ENCODE measurements at places on chromosomes 4 and X.

DNA sequence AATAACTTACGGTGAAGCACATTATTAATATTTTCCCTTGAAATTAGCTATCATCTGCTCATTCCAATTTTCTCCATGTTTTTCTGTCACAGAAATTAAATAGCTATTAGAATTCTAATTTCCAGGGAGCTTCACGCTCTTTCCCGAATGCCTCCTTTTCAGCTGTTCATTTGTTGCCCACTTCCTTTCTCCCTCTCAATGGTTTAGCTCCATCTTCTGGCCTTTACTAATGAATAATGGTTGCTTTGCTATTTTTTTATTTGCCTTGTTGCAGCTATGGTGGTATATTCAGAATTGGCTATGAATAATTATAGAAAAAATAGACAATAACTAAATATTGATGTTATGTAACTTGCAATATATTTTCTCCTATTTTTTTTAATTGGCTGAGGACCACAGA lies 70.5 kb downstream of the GRIA2 start:
- DNase-seq, result no peak

GRCh38 chr4:168884251-168885124 lies 125.6 kb downstream of the CBR4 start:
- DNase-seq, result no peak

DNA sequence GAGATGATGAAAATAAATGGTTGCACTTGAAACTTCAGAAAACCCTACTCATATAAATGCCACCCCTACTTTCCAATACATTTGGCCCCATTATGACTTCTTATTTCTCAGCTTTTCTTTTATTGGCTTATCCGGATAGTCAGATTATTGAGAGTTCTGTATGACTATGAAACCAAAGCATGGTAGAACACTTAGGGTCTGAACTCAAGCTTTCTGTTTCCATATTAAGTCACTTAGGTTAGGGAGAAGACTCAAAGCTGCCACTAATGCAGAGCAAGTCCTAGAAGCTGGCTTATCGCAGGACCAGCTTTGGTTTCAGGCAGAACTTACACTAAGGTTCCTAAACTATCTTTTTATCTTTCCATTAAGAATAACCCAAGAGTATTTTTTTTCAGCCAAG lies 229.9 kb upstream of the CPEB2 start:
- DNase-seq, result no peak

DNA sequence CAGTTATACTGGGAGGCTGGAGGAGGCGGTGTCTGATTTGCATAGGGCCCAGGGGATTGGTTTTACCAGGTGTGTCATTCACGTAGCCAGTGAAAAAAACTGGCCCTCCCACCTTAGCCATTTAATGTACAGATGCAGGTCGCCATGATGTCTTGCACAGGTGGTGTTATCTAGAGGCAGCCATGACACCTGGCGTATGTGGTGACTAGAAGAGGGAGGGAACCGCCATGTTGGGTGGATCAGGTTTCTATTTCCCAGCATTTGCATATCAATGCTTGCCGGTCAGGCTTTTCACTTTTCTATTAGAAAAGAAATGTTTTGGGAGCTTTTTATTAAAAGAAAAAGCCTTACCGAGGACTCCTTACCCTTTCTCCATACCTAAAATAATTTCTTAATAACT lies 523.4 kb downstream of the ADGRL3 start:
- DNase-seq, result no peak

- no peak for DNase-seq
Observed at GRCh38 chr4:7785017-7785416, 154.6 kb downstream of the AFAP1 start.

- no peak for DNase-seq
Observed at GRCh38 chr4:179001918-179002317, 1559.7 kb upstream of the AGA start.

DNA sequence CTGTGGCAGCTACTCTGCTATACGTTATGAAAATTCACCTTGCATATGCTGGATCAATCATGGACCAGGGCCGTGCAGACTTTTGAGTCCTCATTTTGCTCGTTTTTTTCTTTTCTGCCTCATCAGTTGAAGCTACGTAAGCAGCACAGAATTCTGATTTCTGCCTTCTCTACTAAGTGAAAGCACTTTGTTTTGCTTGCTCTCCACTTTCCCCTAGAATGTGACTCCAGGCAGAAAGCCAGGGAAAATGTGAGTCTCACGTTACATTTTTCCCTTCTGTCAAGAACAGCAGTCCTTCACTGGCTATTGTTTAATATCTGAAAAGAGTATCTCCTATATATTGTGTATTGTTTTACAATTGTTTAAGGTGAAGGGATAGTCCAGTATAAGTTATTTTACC lies 1840.1 kb downstream of the PCDH7 start:
- DNase-seq, result peak; percentile 35

DNA sequence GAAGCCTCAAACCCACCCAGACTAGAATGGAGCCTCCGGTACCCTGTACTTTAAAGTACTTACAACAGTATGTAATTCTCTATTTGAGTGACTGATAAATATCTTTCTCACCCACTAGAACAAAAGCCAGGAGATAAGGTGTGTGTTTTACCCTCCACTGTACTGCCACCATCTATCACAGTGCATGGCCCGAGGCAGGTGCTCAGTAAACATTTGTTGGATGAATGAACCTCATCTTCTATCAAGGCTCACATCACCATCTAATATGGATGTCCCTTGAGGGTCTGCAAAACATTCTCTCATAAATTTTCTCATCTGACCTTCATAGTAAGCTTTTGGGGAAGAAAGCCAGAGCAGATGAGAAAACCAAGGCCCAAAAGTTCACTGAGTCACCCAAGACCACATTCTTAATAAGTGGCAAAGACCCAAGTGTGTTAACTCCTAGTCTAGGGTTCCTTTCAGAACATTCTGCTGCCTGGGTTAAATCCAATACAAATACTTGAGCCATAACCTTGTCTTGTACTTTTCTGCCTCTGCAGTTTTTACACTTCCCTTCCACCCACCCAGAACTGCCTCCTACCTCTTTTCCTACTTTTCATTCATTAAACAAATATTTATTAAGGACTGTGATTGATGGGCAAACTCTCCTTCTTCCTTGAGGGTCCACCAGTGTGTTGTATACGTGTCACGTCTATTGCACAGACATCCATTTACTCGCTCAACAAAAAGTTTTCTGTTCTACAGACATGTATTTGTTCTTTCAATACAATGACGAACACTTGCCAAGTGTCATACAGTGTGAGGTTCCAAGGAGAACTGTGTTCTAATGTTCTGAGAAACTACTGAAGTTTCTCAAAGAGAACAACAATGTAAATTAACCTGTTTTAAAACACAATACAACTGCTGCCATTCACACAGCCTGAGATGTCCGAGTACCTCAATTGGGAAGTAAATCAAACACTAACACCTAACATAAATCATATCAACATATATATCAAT lies 35.7 kb downstream of the APBB2 start:
- no peak for DNase-seq

DNA sequence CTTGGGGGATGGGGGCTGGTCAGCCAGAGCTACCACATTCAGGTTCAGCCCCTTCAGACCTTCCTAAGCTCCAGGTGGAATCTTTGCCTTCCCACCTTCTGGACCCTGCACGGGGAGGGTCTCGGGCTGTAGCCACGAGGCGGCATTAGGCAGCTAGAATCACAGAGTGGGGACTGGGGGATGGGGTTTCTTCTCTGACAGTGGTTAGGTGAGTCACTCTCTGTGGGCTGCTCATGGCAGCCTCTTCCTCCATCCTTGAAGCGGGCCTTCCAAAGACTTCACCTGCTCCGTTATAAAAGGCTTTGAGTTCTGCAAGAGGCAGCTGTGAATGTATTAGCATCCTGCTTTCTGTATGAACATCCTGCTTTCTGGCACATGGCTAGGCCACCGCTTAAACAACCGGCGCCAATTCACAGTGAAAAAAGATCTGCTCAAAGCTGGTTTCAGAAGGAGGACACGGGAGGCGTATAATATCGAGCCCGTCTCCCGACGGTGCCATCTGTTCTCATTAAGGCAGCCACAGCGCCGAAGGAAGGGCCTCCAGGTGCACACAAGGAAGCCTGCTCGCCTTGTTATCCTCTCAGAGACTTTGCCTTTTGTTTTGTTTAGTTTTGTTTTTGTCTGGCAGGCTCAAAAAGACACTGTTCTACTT lies 74.3 kb upstream of the IGFBP7 start:
- DNase-seq, result no peak

GRCh38 chr4:84582302-84582987 lies 482 bp upstream of the CDS1 start:
- peak; percentile 1 for DNase-seq

- DNase-seq, result no peak
Observed at GRCh38 chrX:44621078-44621477, 78.4 kb upstream of the FUNDC1 start.

GRCh38 chr4:13905543-13905942 lies 278.0 kb upstream of the BOD1L1 start:
- no peak for DNase-seq

DNA sequence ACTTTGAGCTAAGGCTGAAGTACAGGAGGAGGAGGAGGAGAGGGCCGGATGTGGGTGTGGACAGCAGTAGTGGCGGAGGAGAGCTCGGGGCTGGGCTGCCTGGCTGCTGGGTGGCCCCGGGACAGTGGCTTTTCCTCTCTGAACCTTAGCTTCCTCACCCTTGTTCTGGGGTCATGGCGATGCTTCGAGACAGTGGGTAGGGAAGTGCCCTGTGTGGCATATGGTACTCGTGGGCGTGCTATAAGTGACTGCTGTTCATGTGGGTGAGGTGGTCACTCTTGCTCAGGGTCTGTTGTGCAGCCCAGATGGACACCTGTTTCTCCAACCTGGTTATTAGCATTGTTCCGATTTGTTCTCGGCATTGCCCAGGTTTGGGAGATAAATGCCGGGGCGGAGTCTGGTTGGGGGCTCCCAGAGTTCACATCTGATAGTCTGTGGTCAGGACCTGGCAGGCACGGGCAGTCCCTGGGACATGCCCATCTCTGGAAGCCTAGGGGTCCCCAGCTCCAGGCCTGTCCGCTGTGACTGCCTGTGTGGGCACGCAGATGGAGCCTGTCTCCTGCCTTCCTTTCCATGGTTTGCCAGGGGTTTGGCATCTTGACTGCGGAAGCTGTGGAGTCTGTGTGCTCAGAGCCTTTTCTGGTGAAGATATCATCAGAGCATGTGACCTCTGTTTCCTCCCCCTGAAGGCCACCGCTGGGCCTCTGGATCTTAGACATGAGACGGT lies 4.9 kb upstream of the CPZ start:
- DNase-seq, result no peak

GRCh38 chr4:70849291-70849690 lies 9.6 kb upstream of the GRSF1 start:
- DNase-seq, result no peak

DNA sequence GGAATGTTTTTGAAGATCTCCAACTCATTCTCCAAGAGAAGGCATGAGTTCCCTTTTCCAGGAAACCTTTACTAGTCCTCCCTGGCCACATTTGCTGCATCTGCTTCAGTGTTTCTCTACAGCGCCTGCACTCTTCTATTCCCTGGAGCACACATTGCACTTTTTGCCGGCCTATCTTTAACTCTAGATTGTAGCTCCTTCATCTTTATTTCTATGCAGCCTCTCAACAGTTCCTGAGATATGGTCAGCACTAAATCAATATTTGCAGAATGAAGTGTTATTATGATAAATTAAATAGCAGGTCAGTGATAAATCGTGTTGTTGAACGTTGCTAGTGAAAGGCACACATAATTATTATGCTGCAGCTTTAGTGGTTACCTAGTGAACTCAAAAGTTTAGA lies 88.3 kb downstream of the VCX3A start:
- no peak for DNase-seq

GRCh38 chrX:50799531-50799961 lies 14.4 kb downstream of the SHROOM4 start:
- DNase-seq, result no peak

DNA sequence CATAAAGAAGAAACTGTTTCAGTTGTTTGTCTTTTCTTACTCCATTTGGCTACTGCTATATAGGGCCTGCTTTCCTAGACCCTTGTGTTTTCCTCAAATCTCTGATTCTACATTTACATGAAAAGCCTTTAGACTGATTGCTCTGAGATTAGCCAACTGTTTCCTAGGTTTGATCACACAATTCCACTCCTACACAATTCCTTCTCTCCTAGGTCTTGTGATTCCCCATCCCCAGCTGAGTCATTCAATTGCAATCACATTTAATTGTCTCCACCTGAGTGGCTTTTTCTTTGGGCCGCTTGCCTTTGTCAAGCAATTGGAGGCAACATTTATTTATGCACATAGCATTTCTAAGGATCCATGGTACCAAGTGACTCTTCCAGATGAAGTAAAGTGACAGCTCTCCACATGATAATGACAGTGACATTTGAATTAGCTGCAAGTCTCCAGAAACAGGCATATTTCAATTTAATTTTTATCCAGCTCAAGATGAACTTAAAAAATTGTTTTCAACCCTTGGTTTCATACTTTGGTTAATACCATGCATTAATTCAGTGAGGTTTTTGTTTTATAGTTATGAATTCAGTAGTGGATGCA lies 35.8 kb downstream of the ATXN3L start:
- no peak for DNase-seq

- no peak for DNase-seq
Observed at GRCh38 chr4:1871471-1872021, 353 bp downstream of the NSD2 start.

- DNase-seq, result no peak
Observed at GRCh38 chr4:152165146-152165545, 370.7 kb downstream of the FBXW7 start.

GRCh38 chr4:48027653-48028052 lies 11.1 kb downstream of the NIPAL1 start:
- DNase-seq, result no peak

GRCh38 chrX:135200297-135200696 lies 29.1 kb upstream of the CT55 start:
- DNase-seq, result no peak

- DNase-seq, result no peak
Observed at GRCh38 chr4:151471728-151472127, 62.8 kb downstream of the FHIP1A start.

- no peak for DNase-seq
Observed at GRCh38 chrX:37690119-37690518, 4.5 kb downstream of the XK start.
